ENCODE measurements at places on chromosomes 7 and 10.

- DNase-seq = no peak
These were observed 49.1 kb upstream of the CDC14C start for GRCh38 chr7:48875045-48875916.

DNA sequence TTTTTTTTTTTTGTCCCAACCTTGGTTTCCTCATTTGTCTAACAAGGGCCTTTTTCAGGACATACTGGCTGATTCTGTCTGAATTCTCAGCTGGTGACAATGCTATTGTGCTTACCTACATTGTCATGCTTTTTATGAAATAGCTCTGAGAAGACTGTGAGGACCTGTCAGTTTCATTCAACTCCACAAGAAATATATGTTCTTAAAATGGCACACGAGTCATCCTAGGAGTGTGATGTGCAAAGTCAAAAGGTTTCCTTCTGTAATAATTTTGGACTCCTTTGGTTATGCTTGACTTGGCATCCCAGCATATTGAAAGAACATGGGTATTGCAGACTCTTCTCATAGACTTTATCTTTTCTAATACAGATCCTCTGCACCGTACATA lies 316.0 kb downstream of the GFRA1 start:
- no peak for DNase-seq

DNA sequence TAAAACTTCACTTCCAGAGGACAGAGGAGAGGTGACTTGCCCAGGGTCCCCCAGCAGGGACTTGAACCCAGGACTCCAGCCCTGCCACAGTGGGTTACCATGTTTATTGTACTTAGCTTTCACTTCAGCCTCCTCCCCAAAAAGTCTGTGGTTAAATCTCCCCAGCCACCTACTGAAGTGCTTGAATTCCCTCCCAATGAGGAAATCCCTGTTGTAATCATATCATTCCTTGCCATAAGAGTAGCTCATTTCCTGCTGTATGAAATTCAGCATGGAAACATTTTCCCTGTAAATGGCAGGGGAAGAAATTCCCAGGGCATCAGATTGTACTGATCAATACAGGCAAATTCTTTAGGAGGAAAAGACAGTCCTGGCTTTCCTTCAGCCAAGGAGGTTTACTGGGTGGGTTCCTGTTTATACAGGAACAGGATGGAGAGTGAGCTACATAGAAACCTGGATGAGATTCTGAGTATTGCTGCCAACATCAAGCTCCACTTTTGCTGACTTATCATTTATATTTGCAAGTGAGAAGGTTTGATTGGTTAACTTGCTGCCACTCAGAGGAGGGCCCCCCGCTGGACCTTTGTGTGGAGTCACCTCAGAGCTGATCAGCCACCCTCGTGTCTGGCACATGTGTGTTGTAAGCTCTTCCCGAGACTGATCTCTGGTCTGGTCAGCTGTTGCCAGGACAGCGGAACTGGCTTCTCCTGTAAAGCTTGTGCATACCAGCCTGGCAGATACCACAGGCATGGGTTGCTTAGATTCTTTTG lies 16.4 kb upstream of the PDZD8 start:
- DNase-seq = no peak

- DNase-seq = no peak
These were observed 304.1 kb upstream of the COBL start for GRCh38 chr7:51620706-51621105.

- DNase-seq = no peak
These were observed 185.8 kb downstream of the HGF start for GRCh38 chr7:81583882-81584533.

GRCh38 chr10:132395704-132396493 lies 1.1 kb upstream of the PWWP2B start:
- no peak for DNase-seq

DNA sequence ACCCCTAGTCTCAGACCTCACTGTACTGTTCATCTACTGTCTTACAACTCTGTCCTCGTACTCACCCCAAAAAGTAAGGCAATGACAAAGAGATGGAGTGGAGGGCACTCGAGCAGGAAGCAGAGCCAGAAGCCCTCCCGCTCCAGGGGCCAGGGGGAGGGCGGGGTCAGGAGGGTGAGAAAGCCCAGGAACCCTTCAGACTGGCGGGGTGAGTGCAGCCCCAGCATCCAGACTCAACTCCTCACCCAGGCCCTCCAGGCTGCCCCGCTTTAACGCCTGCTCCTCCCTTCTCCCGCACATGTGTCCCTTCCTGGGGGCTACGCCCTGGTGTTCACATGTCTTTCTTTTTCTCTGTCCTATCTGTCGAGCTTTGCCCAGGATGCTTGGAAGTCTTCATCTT lies 66.1 kb downstream of the CALML3 start:
- no peak for DNase-seq

GRCh38 chr10:51770709-51771108 lies 71.3 kb upstream of the CSTF2T start:
- DNase-seq = no peak

DNA sequence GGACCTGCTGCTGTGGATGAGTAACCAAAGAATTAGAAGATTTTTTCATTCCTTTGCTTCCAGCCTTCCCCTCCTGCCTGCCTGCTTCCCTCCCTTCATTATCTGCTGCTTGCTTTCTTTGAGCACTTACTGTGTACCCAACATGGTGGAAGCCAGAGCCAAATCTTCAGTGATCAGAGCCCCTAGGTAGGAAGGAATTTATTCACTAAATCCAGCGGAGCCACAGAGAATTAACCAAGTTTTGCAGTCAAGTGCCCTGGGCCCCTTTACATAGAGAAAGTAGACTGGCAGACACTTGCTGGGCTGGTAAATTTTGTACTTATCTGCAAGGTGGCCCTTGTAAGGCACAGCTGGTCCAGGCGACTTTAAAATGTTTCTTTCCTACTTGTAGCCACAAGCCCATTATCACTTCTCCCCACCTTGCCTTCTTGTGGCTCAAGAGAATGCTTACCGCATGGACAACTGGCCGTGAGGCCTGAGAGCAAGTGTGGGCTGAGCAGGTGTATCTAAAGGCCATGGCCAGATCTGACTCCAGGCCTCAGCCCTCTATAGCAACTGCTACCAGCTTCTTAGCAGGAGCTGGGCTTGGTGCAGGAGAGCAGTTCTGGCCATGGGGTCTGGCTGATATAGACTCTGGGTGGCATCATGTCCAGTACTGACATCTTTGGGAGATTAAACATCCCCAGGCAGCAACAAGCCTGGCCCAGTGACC lies 11.1 kb downstream of the UNC5B start:
- DNase-seq = no peak

DNA sequence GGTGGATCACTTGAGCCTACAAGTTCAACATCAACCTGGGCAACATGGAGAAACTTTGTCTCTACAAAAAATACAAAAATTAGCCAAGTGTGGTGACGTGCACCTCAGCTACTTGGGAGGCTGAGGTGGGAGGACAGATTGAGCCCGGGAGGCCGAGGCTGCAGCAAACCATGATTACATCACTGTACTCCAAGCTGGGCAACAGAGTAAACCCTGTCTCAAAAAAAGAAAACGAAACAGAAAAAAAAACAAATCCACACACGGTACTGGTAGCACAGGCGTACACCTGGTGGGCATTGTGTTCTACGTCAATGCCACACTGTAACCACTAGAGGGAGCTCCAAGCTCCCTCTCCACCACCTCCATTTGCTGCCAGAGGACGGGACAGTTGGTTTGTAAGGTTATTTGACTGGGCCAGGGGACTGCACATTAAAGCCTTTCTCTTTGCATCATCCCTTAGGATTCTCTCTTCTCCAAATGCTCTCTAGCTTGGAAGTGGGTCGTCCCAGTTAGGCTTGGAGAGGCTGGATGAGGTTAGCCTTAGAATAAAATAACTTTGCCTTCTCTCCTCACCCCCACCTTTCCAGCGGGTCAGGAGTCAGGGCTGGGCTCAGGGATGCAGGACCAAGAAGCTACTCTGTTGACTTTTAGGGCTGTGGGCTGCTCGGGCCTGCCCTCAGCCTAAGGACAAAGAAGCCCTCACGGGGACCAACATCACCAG lies 130.8 kb downstream of the SORBS1 start:
- DNase-seq = no peak

DNA sequence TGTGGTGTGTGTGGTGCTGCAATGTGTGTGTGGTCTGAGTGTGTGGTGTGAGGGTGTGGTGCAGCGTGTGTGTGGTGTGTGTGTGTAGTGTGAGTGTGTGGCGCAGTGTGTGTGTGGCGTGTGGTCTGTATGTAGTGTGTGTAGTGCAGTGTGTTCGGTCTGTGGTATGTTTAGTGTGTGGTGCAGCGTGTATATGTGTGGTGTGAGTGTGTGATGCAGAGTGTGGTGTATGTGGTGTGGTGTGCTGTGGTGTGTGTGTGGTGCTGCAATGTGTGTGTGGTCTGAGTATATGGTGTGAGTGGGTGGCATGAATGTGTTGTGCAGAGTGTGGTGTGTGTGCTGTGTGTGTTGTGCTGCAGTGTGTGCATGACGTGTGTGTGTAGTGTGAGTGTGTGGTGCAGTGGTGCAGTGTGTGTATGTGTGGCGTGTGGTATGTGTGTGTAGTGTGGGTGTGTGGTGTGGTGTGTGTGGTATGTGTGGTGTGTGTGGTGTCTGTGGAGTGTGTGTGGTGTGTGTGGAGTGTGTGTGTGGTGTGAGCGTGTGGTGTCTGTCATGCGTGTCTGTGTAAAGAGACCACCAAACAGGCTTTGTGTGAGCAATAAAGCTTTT lies 31.0 kb upstream of the PODXL start:
- DNase-seq = no peak

GRCh38 chr7:25318047-25318446 lies 89.8 kb upstream of the NPVF start:
- DNase-seq = no peak

DNA sequence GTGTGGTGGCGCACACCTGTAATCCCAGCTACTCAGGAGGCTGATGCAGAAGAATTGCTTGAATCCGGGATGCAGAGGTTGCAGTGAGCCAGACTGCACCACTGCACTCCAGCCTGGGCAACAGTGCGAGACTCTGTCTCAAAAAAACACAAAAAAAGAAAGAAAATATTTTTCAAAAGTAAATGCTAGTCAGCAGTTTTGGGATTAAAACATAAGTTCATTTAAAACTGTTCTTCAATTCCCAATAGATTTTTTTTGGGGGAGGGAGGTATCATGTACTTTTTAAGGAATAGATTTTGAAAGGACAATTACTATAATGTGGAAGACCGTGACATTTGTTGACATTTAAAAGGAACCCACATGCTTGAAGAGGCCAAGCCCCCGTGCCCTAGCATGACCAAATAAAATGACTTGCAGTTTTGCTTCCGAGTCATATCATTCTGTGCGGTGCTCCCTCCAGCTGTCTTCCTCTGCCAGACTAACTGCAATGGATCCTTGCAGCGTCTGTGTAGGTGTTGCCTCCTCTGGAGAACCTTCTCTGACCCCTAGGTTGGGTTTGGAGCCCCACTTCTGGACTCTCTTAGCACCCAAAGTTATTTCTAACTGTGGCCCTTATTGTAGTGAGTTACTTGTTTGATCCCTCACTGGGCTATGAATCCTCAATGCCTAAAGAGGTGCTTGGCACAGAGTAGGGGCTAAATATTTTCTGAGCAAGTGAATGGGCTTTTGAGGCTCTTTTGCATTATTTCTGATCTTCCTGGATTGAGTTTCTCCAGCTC lies 17.4 kb upstream of the HPS1 start:
- no peak for DNase-seq

DNA sequence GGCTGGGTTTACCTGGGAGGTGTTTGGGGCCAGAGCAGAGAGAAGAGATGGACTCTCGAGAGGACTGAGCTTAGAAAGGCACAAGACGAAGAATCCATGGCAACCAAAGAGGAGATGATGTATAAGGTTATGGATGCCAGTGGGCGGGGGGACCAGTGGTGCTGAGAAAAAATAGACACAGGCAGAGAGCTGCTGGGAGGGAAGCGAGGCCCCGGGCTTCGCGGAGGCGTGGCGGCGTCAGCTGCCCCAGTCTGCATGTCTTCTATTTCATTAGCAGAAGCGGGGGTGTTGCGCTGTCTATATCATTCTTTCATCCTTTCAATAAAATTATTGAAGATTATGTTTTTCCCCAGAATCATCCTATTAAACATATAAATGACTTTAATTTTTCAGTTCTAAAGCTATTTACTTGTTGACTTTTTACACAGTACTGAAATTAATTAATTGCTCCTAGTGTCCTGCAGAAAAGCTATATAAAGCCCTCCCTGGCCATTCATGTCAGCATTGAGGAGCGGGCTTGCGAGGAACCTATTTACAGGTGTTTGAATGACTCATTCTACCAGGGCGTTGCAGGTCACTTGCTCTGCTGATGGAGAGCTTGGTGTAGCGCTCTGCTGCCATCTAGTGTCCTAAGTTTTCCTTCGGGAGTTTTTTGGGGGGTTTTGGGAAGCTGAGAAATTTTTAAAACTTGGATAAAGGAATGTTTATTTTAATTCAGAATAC lies 42.9 kb upstream of the BHLHA15 start:
- DNase-seq = peak; percentile 33

DNA sequence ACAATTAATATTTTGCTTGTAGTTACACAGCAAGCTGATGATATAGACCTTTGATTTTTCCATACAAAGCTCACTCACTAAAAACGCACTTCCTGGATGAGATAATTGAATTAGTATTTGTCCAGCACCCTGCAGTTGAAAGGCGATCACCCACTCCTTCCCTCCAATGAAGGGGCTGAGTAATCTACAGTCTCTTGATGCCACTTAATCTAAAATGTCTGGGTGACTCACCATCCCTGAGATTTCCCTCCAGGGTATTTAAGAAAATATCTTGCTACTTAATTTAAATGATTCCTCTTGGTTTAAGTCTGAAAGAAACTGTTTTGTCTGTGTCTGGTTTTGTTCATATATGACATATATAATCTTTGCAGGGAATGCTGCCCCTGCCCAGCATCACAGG lies 515.3 kb downstream of the GRID1 start:
- DNase-seq = no peak

GRCh38 chr7:55069271-55069792 lies 50.5 kb downstream of the EGFR start:
- no peak for DNase-seq

GRCh38 chr7:73520673-73521635 lies 1.1 kb downstream of the BAZ1B start:
- DNase-seq = no peak

DNA sequence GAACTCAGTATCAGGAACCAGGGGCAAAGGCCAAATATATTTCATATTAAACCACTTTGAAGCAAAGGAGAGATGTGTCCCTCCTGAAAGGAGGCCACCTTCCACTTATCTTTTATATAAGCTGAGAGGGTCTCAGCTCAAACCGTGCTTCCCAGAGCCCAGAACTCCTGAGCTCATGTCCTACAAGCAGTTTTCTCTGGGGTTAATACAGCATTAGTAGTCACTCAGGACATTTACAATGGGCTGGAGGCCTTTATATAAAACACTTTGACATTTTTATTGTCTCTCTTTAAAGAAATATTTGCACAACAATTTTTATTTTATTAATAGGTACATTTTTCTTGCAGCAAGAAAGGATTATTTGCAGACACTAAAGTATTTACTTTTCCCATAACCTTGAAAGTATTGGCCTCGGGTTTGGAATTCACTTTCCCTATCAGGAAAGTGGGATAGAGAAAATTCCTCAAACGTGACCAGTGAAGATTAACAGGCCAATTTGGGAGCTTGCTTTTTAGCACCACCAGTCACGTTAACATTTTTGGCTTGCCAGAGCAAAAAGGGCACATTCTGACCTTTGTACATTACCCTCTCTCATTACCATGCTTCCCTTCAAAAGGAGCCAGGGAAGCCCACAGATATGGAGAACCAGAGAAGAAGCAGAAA lies 464.9 kb upstream of the NRP1 start:
- DNase-seq = no peak

- no peak for DNase-seq
These were observed 49.9 kb downstream of the PITRM1 start for GRCh38 chr10:3122486-3123205.

- peak; percentile 41 for DNase-seq
These were observed 5.1 kb downstream of the TSPAN14 start for GRCh38 chr10:80459047-80459865.

Measured in stimulated activated CD4-positive, alpha-beta T cell treated with anti-CD3 and anti-CD28 coated beads, Interleukin-15, amount 100 ng/mL, for 1 hour (primary cell).